ENCODE measurements at places on chromosomes 13 and 19.

- DNase-seq = no peak
Measured at GRCh38 chr19:18073197-18073596, 13.5 kb downstream of the IL12RB1 start.

GRCh38 chr13:106432636-106433035 is 102.8 kb downstream of the EFNB2 start:
- DNase-seq = no peak

DNA sequence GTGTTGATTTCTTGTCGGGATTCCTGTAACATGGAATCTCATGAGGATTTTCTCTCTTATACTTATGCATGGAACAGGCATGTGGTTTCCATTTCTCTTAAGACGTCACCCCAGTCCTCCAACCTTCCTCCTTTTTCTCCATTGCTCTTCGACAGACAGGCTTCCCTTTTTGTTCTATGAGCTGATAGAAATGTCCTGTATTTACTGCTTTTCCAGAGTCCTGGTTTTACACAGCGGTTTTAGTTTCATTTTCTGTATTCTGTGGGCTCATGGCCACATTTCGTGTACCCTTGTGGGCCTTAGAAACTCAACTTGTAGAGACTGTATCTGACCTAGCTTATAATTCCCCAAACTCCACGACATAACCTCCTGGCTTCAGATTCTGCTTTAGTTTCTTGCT is 113.1 kb downstream of the PAN3 start:
- DNase-seq = no peak

- DNase-seq = no peak
Measured at GRCh38 chr19:32809754-32810153, 59.8 kb downstream of the SLC7A9 start.

DNA sequence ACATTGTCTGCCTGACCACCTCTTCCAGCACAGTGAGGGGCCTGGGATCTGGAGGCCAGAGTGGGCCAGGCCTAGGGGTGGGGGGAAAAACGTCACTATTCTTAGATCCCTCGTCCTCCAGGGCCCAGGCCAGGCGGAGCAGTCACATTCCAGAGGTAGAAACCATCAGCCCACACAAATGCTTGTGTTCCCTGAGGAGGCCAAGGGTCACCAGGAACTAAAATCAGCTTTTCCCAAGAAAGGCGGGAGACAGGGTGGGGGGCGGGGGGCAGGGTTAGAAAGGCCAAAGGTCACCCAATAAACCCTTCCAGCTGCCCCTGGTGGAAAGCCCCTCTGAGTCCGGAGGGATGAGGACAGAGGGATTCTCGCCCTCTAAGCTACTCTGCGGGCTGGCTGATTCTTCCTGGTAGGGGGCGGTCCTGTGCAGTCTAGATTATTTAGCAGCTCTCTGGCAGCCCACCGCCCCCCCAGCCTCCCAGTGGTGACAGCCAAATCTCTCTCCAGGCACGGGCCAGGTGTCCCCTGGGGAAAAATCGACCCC is 23.5 kb upstream of the CCL25 start:
- DNase-seq = no peak

GRCh38 chr13:80082396-80083080 is 258.4 kb downstream of the SPRY2 start:
- DNase-seq = no peak

All from activated CD8-positive, alpha-beta memory T cell treated with anti-CD3 and anti-CD28 coated beads for 1 hour (primary cell).